Hematopoietic multipotent progenitor cell treated with erythropoietin and hydrocortisone succinate and interleukin-3 and kit ligand, for 8 days (in vitro differentiated cells): ENCODE measurements at places on chromosomes 2 and 18.

GRCh38 chr2:24206714-24207113 is 31.9 kb downstream of the FAM228A start:
- no peak for DNase-seq

GRCh38 chr18:73879328-73879727 is 268.3 kb downstream of the FBXO15 start:
- DNase-seq, result no peak

GRCh38 chr2:201261471-201261870 is 1.1 kb downstream of the CASP8 start:
- no peak for DNase-seq

DNA sequence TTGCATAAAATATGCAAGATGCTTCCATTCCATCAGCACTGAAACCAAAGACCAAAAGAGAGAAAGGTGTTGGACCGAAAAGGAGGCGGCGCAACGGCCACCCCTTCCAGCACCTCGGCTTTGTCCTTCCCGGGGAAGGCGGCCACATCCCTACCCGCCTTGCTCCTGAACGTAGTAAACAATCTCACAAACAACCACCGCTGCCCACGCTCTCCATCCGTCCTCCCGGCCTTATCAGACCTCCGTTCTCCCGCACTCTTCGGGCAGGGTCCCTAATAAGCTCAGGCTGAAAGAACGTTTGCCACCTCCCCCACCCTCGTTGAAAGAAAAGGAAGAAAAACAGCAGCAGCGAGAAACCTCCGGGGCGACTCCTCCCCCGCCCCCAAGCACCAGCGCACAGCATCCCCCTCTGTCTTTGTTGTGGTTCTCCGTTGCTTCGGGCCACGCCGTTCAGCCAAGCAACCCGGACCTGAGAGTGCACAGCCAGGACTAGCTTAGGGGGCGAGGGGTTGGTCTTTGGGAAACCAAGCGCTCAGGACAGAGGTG is 4.4 kb downstream of the EVX2 start:
- DNase-seq, result no peak

DNA sequence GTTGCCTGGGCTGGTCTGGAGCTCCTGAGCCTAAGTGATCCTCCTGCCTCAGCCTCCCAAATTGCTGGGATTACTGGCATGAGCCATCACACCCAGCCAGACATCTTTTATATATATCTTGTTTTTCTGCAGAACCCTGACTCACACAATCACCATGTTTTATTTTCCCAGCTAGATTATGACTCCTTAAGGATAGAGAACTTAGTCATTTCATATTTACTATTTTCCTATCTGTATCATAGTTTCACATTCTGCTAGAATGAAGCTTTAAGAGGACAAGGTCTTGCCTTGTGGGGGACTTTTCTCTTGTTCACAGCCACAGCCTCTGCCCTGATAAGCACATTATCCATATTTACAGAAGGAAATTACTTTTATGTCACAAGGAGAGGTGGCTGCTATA is 73.9 kb downstream of the LBH start:
- peak; percentile 49 for DNase-seq

GRCh38 chr2:209321076-209321475 is 102.8 kb upstream of the MAP2 start:
- no peak for DNase-seq

DNA sequence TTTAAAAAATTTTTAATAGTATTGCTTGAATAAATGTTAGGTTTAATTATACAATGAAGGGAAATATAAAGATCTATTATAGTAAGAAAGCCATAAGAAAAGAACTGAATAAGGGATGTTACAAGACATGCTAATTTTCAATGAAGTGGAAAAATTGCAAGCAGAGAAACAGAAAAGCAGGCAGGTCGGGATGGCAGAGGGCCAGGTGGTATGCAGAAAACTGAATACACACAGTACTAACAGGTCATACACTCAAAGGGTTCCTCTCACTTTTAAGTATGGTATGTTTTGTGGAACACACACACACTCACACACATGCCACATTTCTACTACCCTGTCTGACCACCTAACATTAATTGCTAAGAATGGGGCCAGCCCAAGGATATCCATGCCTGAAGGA is 76.7 kb upstream of the DTNA start:
- DNase-seq, result no peak

- DNase-seq, result no peak
Observed at GRCh38 chr2:183519371-183520056, 395.3 kb downstream of the NUP35 start.

DNA sequence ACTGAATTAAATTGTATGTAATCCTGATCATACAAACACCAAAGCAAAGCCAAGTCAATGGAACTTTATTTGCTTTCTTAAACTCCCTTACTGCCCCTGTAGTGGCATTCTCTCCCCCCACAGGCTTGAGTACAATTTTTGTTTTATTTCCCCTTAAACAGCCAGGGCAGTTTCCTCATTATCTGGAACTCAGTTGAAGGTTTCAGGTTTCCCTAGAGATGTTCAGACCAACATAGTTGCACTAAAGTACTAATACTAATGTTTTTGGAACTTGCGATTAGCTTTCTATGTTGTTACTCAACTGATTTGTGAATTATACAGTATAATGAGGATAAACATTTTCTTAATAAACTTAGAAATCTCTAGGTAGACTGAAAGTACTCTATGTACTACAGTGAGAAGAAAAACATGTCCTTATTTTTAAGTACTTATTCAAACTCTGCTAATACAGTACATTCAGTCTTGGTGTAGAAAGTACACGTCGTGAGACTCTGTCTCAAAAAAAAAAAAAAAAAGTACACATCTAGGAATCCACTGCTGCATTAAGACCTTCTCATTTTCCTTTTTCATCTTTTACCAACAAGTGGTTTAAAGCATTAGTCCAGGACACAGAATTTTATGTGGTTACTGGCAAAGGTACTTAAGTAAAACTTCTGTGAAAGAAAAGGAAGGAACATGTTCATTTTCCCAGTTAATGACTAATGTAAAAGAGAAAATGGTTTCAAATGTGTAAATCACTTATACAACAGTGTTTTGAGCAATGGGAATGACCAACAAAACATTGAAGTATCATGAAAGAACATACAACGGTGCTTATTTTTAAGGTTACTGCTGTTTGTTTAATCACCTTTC is 209.5 kb upstream of the SMAD7 start:
- no peak for DNase-seq

- DNase-seq, result no peak
Observed at GRCh38 chr2:11790228-11790627, 43.8 kb downstream of the LPIN1 start.

- no peak for DNase-seq
Observed at GRCh38 chr2:164535280-164536025, 85.8 kb downstream of the GRB14 start.

DNA sequence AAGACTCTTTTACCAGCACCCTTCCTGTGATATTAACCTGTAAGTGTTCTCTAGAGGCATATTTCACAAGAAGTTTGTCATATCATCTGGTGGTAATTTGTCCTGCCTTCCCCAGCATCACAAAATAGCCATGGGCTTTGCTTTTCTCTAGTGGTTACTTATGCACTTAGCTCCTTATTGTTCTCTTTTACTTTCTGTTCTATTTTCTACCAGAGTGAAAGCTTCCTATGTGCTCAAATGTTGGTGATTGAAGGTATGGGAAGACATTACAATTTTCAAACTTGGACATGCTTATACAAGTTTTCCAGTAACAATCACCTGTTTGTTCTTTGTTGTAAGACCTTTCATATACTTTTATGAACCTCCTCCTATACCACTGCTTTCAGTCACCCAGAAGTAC is 87.0 kb upstream of the KCNH7 start:
- DNase-seq, result no peak

- no peak for DNase-seq
Observed at GRCh38 chr2:217978536-217979150, 24.2 kb downstream of the TNS1 start.

GRCh38 chr18:77076111-77076510 is 56.5 kb downstream of the MBP start:
- no peak for DNase-seq

DNA sequence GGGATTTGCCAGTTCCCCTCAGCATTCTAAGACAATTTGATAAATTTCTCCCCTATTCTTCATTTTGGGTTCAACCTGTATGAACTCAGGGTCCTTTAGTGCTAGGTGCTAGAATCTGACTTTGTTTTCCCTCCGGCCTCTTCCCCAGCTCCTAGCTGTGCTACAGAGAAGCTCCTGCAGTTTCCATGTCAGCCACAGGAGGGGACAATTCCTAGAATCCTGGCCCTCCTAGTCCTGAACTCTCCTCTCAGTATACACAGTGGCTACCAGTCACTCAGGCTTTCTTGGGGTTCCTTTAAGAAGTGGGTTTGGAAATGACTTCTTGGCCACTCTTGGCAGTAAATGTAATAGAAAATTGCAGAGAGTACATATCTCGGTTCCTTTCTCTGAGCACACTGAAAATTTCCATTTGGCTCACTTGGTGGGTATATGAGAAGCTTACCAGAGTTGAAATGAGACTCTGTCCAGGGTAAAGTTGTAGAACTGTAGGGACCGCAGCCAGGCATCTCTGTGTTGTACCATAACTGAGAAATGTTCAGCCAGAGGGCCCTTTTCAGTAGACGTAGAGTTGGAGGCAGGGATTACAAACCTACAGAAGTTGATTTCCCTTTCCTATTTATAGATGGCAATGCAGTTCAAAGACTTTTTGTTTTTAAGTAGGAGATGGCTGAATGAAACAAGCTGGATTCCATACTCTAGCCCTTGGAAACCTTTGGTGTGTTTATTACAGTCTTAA is 5.0 kb upstream of the CHST10 start:
- DNase-seq, result peak; percentile 26

- DNase-seq, result no peak
Observed at GRCh38 chr2:26670931-26671460, 21.5 kb upstream of the KCNK3 start.

- no peak for DNase-seq
Observed at GRCh38 chr2:23323198-23323916, 61.6 kb upstream of the KLHL29 start.

GRCh38 chr2:39849982-39850526 is 71.0 kb upstream of the THUMPD2 start:
- no peak for DNase-seq

- DNase-seq, result no peak
Observed at GRCh38 chr18:23870676-23871380, 143.7 kb upstream of the TTC39C start.

GRCh38 chr2:63189026-63189425 is 138.4 kb downstream of the OTX1 start:
- DNase-seq, result peak; percentile 56

- DNase-seq, result peak; percentile 43
Observed at GRCh38 chr2:191521608-191522208, 156.2 kb upstream of the NABP1 start.

DNA sequence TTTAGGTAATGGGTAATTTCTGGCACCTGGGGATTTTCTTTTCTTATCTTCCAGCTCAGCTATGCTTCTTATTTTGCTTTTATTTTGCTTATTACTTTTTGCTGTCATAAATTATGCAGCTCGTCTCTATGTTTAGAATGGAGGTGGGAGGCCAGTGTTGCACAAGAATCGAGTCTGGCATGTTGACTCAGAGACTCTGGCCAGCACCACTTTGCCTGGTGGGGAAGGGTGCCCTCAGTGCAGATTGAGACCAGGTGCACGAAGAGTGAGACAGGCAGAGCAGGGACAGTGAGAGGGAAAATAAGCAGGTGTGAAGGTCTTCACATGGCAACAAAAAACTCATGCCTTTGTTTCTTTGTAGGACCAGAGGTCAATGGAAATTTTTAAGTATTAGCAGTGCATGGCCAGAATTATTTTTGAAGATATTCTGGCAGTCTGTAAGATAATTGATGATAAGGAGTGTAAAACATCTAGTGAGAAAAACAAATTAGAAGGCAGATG is 59.2 kb upstream of the SLC5A7 start:
- DNase-seq, result no peak

DNA sequence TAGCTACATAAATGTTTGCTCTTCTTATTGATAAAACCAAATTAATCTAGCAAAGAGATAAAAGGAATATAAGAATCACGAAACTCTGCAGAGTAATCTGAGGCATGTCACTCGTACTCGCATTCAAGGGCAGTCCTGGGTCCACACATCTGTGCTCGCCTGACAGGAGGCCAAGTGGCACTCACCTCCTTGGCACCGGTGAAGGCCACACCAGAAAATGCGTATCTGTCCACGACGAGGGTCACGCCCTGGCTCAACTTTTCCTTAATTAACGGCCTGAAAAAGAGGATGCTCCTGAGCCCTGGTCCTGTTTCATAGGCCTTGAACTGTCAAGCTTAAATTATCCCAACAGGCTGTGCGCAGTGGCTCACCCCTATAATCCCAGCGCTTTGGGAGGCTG is 6.6 kb downstream of the DTYMK start:
- DNase-seq, result no peak

- no peak for DNase-seq
Observed at GRCh38 chr2:85838181-85838580, 50.6 kb downstream of the ST3GAL5 start.

DNA sequence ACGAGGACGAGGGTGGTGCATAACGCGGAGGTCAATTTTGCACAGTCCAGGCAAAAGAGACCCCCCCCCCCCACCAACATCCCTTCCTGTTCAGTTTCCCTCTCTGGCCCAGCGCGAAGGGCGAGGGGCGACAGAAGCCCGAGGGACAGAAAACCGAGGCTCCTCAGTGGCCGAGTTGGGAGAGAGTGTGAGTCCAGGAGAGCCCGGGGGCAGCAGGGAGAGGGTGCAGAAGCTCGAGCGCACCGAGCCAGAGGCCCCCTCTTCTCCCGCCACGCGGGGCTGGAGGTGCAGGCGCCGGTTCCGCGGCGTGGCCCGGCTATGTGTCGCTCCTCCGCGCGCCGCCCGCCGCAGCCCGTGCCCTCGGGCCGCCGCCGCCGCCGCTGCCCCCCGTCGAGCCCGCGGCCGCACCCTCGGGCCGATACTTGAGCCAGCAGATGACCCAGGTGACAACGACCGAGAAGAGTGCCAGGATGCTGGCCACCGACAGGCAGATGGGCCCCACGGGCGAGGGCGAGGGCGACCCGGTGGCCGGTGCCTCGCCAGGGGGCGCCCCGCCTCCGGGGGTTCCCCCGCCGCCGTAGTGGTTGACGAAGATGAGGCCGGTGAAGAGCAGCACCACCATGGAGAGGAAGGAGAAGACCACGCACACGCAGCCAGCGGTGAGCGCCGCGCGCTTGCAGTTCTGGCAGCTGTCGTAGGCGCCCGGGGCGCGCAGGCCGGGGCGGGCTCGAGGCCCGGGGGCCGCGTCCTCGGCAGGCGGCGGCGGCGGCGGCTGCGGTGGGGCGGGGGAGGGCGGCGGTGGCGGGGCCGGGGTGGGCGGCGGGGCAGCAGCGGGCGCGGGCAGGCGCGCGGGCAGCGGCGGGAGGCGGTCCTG is 20.2 kb upstream of the PAX3 start:
- peak; percentile 14 for DNase-seq

- no peak for DNase-seq
Observed at GRCh38 chr2:229407170-229407569, 136.1 kb upstream of the PID1 start.

DNA sequence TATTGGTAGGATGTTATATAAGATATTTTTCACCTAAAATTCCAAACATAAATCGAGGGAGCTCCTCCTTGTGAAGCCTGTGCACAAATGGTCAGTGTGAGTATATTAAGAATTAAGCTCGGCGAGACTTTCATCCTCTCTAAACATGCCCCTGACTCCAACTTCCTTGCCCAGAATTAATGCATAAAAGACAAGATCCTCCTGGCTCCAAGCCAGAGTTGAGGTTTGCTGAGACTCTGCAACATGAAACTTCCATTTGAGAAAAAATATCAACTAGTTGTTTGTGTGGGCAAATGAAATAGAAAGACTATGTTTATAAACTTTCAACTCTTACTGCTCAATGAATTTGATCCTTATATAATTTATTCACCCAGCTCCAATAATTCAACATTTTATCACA is 68.1 kb downstream of the CCDC178 start:
- DNase-seq, result no peak
